Upper lobe of left lung (tissue), 6 donors: ENCODE measurements at places on chromosomes 3 and 15.

DNA sequence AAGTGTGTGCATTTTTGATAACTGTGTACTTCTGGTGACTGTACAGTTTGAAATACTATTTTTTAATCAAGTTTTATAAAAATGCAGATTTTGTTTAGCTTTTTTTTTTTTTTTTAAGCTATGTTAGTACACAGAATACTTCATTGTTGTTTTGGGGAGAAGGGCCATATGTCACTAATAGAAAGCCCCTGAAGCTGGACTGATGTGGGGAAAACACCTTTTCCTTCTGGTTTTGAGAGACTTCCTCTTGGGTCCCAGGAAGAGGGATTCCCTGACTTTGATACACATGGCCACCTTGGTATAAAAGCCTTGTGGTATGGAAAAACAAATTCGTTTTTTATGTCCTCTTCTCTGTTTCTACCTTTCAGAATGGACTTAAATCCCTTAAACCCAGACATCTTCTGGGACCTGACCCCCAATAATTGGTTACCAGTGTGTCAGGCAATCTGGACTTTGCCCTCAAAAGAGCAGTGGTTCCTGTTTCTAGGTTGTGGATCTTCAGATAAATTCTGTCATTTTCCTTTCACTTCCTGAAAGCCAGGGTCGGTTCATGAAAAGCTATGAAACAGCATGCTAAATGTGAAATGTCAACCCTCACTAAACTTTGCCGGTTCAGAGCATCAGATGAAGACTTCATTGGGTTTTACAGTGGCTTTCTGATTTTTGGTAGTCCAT, 31.1 kb upstream of the BLOC1S6 start:
- DNase-seq: no peak

DNA sequence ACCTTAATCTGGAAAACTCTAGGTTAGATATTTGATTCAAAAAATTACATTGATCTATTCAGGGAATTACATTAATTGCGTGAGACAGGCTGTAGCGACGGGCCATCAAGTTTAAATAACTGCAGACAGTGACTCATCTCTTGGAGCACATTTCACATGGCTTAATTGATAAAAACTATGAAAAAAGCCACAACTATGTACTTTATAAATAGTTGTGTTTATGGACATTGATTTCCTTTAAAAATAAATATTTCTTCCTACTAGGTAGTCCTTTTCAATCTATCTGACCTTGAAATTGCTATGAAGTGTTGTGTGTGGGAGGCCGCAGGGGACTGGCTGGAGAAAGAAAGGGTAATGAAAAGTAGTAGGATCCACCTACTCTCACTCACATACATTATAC, 157.8 kb downstream of the IL1RAP start:
- DNase-seq: no peak

GRCh38 chr3:30124435-30125370, 481.7 kb upstream of the TGFBR2 start:
- peak; percentile 70 for DNase-seq

DNA sequence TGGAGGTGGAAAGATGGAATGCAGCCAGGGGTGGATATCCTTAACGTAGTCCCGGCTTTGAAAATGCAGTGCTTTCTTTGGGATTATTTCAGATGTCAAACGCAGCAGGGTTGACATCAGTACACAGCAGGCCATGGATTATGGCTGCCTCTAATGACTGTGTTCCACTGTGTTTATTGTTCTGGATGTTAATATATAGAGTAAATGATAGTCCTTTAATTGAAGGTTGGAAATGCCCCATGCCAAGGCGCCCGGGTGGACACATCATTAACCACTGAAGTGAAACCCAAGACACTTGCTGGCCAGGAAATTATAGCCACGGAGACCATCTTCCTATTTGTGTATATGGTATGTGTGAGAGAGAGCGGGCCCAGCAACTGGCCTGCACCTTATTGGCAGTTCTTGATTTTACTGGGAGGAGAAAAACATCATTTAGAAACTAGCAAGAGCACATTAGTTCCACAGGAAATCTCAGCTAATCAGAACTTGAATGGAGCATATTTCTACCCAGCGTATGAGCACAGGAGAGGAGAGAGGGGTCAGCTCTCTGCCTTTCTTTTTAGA, 254.9 kb upstream of the RASGRP1 start:
- no peak for DNase-seq

GRCh38 chr3:66638717-66639116, 137.9 kb upstream of the LRIG1 start:
- no peak for DNase-seq

GRCh38 chr3:35664460-35664919, 25.2 kb downstream of the ARPP21 start:
- peak; percentile 63 for DNase-seq

DNA sequence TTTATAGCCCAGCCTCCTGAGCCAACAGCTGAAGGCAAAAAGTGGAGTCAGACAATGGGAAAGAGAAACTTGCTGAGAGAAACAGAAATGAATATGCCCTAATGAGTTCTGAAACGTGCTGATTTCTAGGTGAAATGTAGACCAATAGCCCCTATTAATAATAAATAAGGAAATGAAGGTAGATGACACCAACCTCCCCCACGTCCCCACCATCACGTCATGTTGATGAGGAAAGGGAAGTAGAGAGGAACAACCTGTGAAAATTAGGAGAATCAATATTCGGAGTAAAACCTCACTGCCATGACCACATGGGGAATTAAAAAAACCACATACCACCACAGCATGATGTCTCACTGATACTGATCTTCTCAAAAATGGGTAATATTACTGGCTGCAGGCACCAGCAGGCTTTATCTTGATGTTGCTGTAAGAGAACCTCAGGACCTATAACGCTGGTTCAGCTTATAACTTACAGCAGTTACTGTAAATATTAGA, 64.0 kb downstream of the KAT2B start:
- DNase-seq: no peak

DNA sequence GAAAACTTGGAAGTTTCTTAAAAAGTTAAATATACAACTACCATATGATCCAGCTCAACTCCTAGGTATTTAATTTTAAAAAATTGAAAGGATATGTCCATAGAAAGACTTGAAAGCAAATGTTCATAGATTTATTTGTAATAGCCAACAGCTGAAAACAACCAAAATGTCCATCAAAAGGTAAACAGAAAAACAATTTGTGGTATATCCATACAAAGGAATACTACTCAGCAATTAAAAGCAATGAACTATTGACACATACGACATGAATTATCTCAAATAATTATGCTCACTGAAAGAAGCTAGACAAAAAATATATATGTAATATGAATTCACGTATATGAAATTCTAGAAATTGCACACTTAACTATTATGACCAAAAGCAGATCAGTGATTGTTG, 249.5 kb downstream of the MEIS2 start:
- no peak for DNase-seq

DNA sequence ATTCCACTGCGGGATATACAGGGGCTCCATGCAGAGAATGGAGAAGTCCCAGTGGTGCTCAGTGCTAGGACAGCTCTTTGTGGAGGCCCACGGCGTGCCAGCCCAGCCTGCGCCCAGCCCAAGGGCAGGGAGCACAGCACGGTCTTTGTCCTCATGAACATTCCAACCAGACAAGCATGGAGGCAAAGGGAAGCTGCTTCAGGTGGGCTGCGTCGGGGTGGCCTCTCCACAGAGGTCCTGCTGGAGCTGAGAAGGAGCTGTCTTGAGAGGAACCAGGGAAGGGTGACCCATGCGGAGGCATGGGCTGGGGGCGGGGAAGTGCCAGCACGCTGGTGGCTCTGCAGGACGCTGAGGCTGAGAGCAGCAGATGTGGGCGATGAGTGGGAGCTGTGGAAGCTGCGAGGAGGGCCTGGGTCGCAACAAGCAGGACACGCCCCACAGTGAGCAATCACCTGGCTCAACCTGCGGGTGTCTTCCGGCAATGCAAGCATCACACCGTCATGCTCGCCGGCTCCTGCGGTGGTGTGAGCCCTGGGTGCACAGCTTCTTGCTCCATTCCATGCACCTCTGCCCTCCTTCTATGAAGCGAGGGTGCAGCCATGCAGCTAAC, 14.0 kb upstream of the KLF15 start:
- no peak for DNase-seq

- DNase-seq: no peak
Measured at GRCh38 chr15:34679291-34679690, 75.5 kb downstream of the GJD2 start.

DNA sequence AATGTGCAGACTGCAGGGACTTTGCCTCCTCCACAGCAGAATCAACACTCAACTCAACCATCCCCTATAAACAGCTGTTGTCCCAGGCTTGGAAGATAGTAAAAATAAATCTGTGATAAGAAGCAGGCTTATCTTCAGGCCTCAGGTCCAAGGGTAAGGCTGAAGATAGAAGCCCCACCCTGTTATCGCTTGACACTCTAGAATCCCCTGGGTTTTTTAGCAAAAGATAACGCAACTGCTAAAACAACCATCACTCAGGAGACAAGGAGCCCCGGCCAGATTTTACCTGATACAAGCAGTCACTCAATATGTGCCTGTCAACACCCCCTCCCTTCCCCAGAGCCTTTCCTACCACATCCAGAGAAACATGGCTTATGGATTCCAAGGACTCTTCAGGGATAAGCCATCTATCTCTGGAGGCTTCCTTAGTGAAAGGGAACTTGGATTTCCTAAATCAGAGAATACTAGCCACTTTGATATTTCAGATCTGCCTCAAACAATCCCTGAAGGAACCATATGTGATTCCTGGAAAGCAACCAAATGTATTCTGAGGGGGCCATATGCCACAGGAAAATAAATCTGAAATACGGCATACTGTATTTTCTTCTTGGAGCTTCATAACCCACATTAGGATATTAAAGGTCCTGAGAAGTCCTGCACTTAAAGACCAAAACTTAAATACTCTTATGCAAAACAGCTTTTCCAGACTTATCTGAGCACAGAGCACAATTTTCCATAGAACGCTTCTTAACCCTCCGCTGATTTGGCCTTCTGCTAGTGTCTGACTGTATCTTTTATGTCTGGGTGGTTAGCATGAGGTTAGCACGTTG, 60.4 kb downstream of the LYZL4 start:
- DNase-seq: no peak

DNA sequence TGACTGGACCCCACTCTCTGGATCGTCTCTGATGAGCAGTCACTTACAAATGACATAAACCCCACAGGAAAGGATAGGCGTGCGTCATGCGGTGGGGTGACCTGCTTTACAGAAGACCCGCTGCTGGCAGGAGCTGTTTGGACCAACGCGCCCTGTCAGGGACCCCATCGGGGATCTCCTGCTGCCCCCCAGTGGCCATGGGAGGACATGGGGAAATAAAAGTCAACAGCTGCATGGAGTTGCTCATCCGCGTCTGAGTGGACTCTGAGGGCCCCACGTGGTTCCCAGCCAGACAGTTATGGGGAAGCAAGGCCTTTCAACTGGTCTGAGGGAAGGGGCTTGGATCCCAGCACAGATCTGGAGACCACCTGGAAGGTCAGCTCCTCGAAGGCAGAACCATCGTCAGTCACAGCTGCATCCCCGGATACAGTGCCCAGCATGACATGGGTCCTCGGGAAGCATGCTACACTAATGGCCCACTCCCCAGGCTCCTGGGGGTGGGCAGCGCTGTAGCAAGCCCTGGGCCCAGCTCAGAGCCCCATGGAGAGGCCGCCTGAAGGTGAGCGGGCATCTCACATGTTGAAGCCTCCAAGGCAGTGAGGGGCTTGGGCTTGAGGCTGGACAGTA, 32.1 kb downstream of the PTH1R start:
- DNase-seq: peak; percentile 49

DNA sequence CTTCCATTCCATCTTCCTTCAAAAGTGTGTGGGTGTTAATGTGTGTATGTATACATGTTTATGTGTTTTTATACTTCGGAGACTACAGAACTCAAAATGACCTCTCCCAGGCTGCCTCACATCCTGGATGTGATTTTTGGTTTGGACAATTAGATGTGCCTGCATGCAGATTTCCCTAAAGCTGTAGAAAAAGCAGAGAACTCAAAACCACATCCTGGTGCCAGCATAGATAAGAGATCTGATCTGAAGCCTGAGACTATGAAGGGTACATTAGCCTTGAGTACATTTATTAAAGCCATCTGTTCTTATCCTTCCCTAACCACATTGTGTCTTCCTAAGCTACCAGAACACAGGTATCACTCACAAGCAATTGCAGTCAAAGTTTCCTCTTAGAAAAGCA, 319.4 kb upstream of the RASGRP1 start:
- no peak for DNase-seq

GRCh38 chr3:138097192-138098172, 17.9 kb downstream of the DZIP1L start:
- DNase-seq: no peak

GRCh38 chr3:157077565-157077991, 82.4 kb downstream of the CCNL1 start:
- no peak for DNase-seq

GRCh38 chr3:135970506-135971116, 5.1 kb downstream of the PPP2R3A start:
- DNase-seq: no peak

DNA sequence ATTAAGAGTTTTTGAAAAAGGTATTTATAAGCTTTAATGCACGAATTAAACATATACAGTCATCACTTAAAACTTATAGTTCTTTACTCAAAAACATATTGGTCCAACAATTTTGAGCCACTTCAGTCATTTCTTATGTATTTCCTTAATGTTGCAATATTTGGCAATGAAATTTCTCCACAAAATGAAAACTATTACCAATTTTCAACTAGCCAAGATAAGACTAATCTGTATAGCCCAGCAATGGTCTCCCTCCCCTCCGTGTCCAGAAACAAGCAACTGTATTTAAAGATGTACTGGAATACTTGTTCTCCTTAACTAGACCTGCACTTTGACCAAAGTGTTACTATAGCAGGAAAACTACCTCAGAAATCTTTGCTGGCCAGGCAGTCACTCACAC, 9.2 kb downstream of the ARF4 start:
- no peak for DNase-seq

GRCh38 chr3:173467501-173467900, 70.0 kb downstream of the NLGN1 start:
- no peak for DNase-seq

DNA sequence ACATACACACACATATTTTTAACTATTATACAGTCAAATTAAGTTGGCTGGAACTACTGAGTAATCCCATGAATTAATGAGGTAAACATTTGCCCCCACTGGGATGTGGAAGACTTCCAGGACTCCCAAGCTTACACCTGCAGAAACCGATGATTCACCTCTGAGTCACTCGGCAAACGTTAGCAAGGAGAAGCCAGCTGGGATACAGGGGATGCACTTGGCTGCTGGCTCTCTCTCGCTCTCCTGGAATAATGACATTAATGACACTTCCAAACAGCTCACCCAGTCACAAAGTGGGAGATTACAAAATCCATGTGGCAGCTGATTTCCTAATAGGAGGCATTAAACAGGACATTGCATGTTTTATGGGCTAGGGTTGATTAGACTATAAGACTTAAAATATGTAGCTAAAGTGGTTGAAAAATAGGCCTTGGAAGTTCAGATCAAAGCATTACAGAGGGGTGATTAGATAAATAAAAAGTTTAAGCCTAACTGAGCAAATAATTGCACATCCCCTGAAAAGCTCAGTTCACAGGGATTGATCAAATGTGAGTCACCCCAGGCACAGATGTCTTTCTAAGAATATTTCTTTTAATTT, 500.9 kb downstream of the SOX2 start:
- DNase-seq: no peak

- DNase-seq: no peak
Measured at GRCh38 chr15:89330881-89331595, 3.6 kb downstream of the POLG start.

GRCh38 chr3:58900386-58900785, 149.4 kb downstream of the CFAP20DC start:
- no peak for DNase-seq
